ENCODE measurements at places on chromosomes 2 and 18.

DNA sequence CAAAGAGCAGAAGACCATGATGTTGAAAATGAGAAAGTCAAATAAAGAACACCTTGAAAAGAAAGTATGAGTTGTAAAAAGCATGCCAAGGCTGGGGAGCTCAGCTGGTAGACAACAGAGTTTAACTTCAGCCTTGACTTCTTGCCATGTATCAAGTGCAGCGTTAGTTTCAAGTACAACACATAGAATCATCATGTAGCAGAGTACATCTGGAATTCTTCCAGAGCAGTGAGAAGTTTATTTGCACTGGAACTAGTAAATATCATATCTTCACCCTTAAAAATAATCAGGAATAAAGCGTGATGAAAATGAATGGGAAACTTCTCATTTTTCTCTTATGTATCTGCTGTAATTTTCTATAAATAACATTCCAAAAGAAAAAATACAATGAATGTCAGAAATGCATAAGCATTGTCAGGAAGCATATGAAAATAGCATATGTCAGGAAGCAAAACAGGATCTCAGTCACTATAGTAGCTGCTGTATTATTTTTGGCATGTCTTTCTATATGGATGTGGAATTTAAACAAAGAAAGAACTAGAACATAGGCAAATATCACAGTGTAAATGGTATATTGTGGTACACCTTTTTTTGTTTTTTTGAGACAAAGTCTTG is 10.1 kb upstream of the SULT1C4 start:
- DNase-seq = no peak

- DNase-seq = no peak
Observed at GRCh38 chr18:67794521-67794920, 278.0 kb upstream of the DSEL start.

GRCh38 chr18:8726963-8727705 is 21.8 kb downstream of the MTCL1 start:
- DNase-seq = no peak

DNA sequence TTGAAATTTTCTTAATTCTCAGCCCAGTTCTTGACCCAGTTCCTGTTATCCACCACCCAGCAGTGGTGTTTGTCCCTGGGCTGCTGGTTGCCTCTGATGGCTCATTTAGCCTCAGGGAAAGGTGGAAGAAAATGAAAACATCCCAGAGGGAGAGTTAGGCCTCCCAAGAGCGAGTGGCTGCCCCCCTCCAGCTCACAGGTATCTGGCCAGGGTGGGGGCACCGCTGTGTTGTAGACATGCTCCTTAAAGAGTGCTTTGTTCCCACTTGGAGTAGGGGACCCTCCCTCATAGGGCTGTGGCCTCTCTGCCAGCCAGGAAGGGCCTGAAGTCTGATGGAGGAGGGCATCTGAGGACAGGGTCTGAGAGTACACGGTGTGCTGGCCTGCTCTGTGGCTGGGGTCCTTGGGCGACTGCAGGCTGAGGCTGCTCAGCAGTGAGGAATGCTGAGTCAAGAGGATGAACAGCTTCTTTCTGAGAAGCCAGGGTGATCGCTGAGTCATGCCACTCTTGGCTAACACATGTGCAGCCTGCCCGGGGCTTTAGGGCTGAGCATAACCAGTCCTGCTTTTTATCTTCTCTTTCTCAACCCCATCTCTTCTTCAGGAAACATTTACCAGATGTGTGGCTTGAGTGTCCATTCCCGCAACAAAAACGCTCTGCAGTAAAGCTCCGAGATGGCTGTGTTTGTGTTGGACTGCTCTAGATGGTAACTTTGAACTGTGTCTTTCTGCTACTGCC is 72.3 kb downstream of the IL1R2 start:
- DNase-seq = peak; percentile 93

- DNase-seq = no peak
Observed at GRCh38 chr2:81097361-81097760, 792.8 kb upstream of the LRRTM1 start.

- DNase-seq = no peak
Observed at GRCh38 chr2:25817630-25818029, 60.7 kb downstream of the ASXL2 start.

DNA sequence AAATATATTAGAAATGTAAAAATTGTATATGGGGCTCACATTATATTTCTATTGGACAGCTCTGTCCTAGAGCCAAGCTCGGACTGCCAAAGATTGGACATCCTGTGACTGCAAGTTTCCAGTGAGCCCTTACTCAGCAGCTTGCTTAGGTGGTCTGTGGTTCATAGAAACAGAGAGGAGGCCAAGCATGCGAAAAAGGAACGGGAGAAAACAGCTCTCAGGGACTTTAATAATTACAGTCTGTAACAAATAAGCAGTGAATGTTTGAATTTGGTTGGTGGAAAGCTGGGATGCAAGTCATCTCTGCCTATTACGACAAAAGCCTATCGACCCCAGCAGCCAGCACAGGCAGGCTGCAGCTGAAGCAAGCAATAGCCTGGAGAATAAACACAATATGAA is 35.6 kb downstream of the WIPF1 start:
- no peak for DNase-seq

DNA sequence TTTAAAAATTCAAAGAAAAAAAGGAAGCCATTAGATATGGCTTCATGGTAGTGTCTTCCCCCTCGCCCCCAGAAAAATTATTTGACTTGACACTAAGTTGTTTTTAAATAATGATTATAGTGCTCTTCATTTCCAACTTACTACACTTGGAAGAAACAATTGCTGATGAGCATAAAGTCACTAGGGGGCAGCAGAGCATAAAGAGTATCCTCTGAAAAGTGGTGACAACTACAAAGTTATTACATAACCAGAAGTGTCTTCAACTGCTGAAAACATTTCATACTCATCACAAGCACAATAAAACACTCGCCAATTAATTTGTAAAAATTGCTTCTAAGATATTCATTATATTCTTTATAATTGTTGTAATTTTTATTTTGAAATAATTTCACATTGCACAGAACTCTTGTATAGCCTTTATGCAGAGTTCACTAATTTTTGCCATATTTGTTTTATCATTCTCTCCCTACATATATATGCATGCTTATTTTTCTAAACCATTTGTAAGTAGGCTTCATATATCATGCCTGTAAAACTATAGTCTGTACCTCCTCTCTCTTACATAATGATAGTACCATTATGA is 54.9 kb downstream of the EXOC6B start:
- peak; percentile 49 for DNase-seq

- no peak for DNase-seq
Observed at GRCh38 chr2:6538607-6539006, 327.1 kb downstream of the CMPK2 start.

DNA sequence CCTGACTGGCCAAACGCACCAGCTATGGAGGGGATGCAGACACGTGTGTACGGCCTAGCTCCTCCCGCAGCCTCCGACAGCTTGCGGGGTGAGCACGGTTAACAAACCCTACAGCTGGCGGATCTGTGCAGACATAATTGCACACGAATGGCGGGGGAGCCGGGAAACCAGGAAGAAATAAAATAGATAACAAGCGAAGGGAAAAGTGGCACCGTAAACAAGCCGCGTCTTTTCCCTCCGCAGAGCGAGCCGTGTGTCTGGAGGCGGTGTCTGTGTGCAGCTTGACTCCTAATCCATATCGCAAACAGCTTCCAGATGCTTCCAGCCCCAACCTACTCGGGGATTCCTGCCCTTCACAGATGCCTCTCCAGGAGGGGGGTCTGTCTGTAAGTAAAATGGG is 853.1 kb upstream of the SALL3 start:
- DNase-seq = no peak

- no peak for DNase-seq
Observed at GRCh38 chr2:84029903-84030575, 429.0 kb downstream of the SUCLG1 start.

GRCh38 chr2:182553483-182553882 is 126.6 kb upstream of the PDE1A start:
- no peak for DNase-seq

DNA sequence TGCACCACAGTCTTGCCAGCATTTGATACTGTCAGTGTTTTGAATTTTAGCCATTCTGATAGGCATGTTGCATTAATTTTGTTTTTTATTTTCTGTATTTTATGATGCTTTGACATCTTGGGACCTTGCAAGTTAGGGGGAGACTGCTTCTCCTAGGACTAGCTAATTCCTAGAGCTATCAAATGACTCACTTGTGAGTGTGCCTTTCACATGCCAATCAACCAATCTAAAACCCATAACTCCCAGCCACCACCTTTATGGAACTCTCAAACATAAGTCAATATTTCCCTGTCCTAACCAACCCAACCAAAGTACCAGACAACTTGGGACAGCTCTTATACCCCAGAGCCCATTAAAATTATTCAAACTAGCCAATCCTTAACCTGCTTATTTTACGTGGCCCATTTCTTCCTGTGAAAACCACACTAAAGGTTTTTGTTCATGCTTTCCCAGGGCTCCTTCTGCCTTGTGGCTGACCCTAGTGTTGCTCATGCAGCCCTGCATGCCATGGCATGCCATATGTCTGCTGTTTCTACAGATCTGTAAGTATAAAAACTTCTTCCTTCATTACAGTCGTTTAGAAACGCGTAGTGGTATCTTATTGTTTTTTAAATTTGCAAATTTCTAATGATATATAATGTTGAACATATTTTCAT is 230.1 kb downstream of the GPD2 start:
- DNase-seq = no peak

DNA sequence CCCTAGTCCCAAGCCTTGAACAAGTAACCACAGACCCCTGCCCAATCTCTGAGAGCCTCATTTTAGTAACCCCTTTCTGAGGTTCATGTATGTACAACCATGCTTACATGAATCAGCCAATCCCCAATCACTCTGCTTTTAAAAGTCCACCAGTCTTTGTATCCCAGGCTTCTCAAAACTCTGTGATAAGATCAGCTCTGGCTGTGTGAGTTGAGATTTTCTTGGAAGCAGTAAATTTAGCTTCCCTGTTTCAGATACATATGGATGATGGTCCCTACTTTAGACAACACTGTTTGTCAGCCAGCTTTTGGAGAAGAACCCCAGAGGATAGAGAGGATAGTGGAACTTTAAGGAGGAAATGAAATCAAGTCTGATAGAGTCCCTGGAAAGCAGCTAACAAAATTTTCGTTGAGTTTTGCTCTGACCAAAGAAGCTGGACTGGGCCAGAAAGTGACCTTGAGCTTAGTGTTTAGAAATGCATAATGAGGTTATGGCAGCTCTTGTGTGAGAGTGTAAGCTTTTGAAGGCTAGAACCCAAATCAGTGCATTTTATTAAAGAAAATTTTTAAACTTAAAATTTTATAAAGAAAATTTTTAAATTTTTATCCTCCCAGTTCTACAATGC is 3.7 kb downstream of the ADNP2 start:
- no peak for DNase-seq

- no peak for DNase-seq
Observed at GRCh38 chr2:121666042-121666441, 16.8 kb upstream of the CLASP1 start.

DNA sequence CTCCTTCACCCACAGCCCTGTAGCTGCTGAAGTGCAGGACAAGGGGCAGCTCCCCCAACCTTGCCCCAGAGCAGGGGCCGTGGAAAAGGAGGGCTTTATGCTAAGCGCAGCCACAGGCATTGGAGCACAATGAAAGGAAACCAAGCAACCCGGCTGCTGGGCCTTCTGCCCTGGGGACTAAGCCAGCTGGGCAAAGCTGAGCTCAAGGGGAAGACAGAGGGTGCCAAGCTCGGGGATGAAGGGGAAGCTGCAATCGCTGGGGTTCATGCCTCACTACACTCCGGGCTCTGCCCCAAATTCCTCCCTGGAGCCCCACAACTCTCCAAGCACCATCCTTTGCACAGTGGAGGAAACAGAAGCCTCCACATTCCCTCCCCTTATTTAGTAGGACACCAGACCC is 12.4 kb downstream of the SFXN5 start:
- DNase-seq = no peak

GRCh38 chr18:23631746-23632145 is 31.0 kb downstream of the ANKRD29 start:
- DNase-seq = no peak

DNA sequence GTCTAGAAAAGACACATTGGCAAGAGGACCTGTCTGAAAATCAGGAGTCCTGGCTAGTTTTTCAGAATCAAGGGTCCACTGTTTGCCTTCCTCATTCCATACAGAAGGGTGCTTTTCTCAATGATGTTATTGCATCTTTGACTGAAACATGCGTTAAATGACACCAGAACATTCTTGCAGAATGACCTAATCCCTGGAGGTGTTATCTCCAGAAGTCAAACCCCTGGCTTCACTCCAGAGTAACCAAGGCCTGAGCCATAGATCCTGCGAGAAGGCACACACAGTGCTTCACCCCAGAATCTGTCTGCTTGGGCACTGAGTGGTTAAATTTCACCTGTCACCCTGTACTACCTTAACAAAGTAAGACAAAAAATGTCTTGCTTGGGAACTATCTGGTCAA is 1055.2 kb upstream of the FANCL start:
- DNase-seq = no peak

All from RCC 7860 (cell line).